Thoracic aorta (tissue), 2 donors: ENCODE measurements at places on chromosomes 1 and 21. TPM values are rescaled to one million over a fixed set of nuclear protein-coding genes. Genes with fewer than 3 reads are reported as not detected.
A peak's percentile ranks its signal among the peaks of the same experiment; 100 is the strongest.

Gene LAMB3
- total RNA-seq: 3.4 TPM

DNA sequence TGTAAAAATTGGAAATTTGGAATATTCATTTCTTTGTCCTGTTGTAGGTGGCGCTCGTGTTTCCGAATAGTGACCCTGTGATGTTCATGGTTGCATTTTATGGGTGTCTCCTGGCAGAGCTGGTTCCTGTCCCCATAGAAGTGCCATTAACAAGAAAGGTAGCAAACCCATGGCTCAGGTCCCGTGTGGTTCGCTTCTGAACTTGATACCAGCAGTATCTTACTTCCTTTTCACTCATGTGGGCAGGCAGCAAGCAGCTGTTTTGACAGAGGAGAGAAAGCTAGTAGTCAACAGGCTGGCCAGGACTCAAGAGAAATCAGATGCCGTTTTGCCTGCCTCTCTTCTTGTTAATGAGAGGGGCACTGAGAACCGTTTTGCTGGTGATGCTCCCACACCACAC, 72.8 kb downstream of the S100B start:
- no peaks in the 10 kb centered on the region for H3K27me3 ChIP-seq
- DNase-seq: no peak
- H3K27ac ChIP-seq: no peak overlapping the region

Gene SPRR5
- total RNA-seq: not detected

DNA sequence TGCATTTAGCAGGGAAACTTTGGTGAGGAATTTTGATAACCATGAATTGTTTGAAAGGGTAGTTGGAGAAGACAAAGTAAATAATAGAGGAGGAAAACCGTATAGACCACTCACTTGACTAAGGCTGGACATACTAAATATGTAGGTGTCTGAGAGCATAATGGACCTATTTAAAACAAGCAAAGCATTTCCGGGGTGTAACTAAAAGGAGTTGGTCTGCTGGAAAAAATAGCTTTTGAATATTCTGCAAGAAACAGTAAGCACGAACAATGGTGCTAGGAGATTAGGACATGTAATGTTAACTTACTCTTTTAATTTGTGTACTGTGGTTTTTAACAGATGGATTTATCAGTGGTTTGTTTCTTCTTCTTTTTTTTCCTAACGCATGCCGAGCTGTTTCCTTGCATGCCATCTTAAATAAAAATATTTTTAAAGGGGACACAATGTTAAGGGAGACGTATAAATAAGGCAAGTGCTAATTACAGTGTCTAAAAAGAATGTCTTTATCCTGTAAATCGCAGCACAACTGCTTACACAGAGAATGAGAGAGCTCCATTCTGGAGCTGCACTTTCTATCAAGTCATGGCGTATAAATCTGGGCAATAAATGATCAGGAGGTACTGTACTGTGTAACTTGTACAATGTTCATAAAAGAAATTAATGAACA, 492.1 kb downstream of the LMO4 start:
- no peak overlapping the region for H3K27ac ChIP-seq
- H3K4me1 ChIP-seq: peaks cover 6% of the 10 kb centered on the region
- no peak for DNase-seq

DNA sequence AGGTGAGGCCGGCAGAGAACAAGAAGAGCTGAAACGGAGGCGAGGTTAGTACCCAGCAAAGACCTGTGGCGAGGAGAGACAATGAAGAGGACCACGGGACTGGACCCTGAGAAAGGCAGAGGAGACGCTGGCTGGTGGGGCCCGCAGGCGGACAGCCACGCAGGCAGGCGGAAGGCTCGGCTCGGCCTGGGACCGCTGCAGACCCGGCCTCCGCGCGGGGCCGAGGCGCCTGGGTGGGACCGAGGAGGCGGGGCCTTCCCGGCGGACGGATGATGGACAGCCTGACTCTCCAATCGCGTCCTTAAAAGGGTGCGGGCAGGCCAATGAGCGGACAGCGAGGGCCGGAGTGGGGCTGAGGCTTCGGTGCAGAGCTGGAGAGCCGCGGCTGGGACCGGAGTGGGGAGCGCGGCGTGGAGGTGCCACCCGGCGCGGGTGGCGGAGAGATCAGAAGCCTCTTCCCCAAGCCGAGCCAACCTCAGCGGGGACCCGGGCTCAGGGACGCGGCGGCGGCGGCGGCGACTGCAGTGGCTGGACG, at the start of gene MPZL1:
Gene MPZL1, plus strand, starts transcription at position 366 of the 535 bp plus-strand sequence. CDS start 170 bp downstream, outside the sequence.
- DNase-seq: peak; percentile 83
- no peaks in the 10 kb centered on the region for H3K27me3 ChIP-seq
- H3K36me3 ChIP-seq: no peaks in the 10 kb centered on the region
- peaks cover 41% of the 10 kb centered on the region for H3K4me1 ChIP-seq
- H3K27ac ChIP-seq: peak within 1 kb of the TSS; percentile 90

GRCh38 chr1:70314706-70315304, 39.7 kb downstream of the ANKRD13C start:
- DNase-seq: no peak
- H3K4me1 ChIP-seq: no peaks in the 10 kb centered on the region
- H3K36me3 ChIP-seq: no peaks in the 10 kb centered on the region
- H3K27ac ChIP-seq: no peak overlapping the region
- H3K27me3 ChIP-seq: no peaks in the 10 kb centered on the region
- H3K4me3 ChIP-seq: no peak overlapping the region

- no peaks in the 10 kb centered on the region for H3K27me3 ChIP-seq
- H3K4me1 ChIP-seq: peaks cover 15% of the 10 kb centered on the region
- no peaks in the 10 kb centered on the region for H3K36me3 ChIP-seq
- no peak for DNase-seq
- no peak overlapping the region for H3K27ac ChIP-seq
Measured at GRCh38 chr1:150511985-150512660, 3.4 kb upstream of the FALEC start.

DNA sequence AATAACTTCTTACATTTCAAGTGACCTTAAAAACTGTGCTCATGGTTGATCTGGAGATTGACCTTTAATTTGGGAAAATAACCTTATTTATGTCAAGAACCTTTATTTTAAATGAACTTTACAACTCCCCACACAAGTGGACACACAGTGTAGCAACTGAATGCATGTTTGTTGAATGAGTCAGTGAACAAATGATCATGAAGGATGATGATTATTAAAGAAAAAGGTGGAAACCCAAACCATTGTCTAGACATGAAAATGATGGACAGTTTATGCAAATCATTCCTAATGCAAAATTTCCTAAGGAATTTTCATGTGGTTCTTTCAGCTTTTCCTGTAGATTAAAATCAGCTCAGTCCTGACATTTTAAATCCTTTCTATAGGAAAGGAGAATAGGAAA, 439.8 kb upstream of the RUNX1 start:
- H3K27ac ChIP-seq: no peak overlapping the region
- H3K36me3 ChIP-seq: no peaks in the 10 kb centered on the region
- no peaks in the 10 kb centered on the region for H3K27me3 ChIP-seq
- no peak for DNase-seq
- no peaks in the 10 kb centered on the region for H3K4me1 ChIP-seq
- no peak overlapping the region for H3K4me3 ChIP-seq

GRCh38 chr1:22773981-22774832, 63.6 kb downstream of the EPHB2 start:
- peak overlapping the region; percentile 55 for H3K27ac ChIP-seq
- peak; percentile 60 for DNase-seq
- H3K4me1 ChIP-seq: peaks cover 52% of the 10 kb centered on the region
- no peak overlapping the region for H3K4me3 ChIP-seq
- H3K27me3 ChIP-seq: no peaks in the 10 kb centered on the region

- no peaks in the 10 kb centered on the region for H3K27me3 ChIP-seq
- peaks cover 6% of the 10 kb centered on the region for H3K4me1 ChIP-seq
- no peak overlapping the region for H3K4me3 ChIP-seq
- no peak overlapping the region for H3K27ac ChIP-seq
Measured at GRCh38 chr1:234315588-234315987, 57.7 kb upstream of the COA6 start.

DNA sequence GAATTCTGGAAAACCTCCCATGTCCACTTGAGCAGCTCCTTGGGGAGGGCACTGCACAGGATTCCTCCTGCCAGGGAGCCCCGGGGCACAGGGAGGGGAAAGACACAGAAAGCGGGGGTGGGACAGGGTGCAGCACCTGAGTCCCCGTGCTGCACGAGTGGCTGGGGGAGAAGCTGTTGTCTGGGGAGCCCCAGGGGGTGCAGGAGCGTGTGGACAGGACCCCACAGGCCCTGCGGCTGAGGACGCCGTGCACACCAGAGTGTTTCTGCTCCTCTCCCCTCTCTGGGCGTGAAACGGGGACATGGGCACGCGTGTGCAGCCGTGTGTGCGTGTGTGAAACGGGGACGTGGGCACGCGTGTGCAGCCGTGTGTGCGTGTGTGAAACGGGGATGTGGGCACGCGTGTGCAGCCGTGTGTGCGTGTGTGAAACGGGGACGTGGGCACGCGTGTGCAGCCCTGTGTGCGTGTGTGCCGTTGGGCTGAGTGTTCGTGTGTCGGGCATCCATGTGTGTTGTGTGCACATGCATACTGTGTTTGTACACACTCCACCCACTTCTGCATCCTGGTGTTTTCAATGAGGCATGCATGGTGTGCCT, 21.9 kb downstream of the FAAP20 start:
- DNase-seq: no peak
- no peaks in the 10 kb centered on the region for H3K4me1 ChIP-seq
- H3K4me3 ChIP-seq: no peak overlapping the region
- H3K27ac ChIP-seq: no peak overlapping the region

- peaks cover 20% of the 10 kb centered on the region for H3K4me1 ChIP-seq
- DNase-seq: no peak
- H3K36me3 ChIP-seq: no peaks in the 10 kb centered on the region
- H3K4me3 ChIP-seq: no peak overlapping the region
- H3K27me3 ChIP-seq: no peaks in the 10 kb centered on the region
Measured at GRCh38 chr1:2640626-2641025, 7.8 kb upstream of the MMEL1 start.

DNA sequence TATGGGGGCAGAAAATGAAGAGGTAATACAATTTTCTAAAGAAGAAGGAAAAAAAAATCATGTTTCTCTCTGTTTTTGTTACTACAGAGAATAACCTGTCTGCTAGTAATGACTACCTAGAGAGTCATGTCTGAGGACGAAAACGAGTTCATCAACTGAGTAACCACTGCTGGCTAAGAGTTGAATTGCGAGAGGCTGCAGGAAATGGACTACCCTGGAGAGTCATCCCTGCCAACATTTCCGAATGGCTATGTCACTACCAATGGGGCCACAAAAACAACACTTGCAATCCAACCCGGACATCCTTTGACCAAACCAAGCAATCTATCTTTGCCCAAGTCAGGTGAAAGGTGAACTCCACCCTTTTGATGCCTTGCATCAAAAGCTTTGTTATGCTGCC, 120.6 kb downstream of the FCRL5 start:
- no peaks in the 10 kb centered on the region for H3K36me3 ChIP-seq
- no peak overlapping the region for H3K4me3 ChIP-seq
- no peak overlapping the region for H3K27ac ChIP-seq

DNA sequence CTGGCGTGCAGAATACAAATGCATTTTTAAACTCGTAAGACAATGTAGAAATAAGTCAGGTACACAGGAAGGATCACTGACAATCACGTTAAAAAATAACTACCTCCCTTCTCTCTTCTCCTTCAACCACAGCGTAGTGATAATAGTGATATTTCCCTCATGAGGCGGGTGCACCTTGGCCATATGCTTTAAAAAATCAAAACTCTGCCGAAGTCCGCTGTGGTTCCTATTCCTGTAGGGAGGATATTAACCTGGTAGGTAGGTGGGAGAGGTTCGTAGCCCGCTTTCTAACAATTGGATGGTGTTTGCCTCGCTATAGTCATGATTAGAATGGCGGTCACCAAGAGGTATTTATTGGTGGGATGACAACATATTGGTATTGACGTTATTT, 732 bp downstream of the GREM2 start:
- no peaks in the 10 kb centered on the region for H3K36me3 ChIP-seq
- H3K27me3 ChIP-seq: no peaks in the 10 kb centered on the region
- H3K4me3 ChIP-seq: peak overlapping the region; percentile 69

GRCh38 chr1:64199154-64199553, 4.3 kb upstream of the UBE2U start:
- H3K27me3 ChIP-seq: no peaks in the 10 kb centered on the region
- no peak overlapping the region for H3K27ac ChIP-seq
- no peak for DNase-seq
- H3K36me3 ChIP-seq: no peaks in the 10 kb centered on the region
- H3K4me3 ChIP-seq: no peak overlapping the region

Gene PLA2G2F
- total RNA-seq: not detected

GRCh38 chr1:241225741-241226140, 131.3 kb downstream of the RGS7 start:
- no peaks in the 10 kb centered on the region for H3K27me3 ChIP-seq
- H3K36me3 ChIP-seq: no peaks in the 10 kb centered on the region
- H3K27ac ChIP-seq: no peak overlapping the region
- no peaks in the 10 kb centered on the region for H3K4me1 ChIP-seq
- H3K4me3 ChIP-seq: no peak overlapping the region

Gene HRNR
- total RNA-seq: not detected

Gene OBSCN
- total RNA-seq: 22.3 TPM

GRCh38 chr21:38955495-38955894, 149.8 kb downstream of the ETS2 start:
- peaks cover 13% of the 10 kb centered on the region for H3K4me1 ChIP-seq
- no peak overlapping the region for H3K4me3 ChIP-seq
- H3K27ac ChIP-seq: no peak overlapping the region
- no peaks in the 10 kb centered on the region for H3K27me3 ChIP-seq
- no peak for DNase-seq

DNA sequence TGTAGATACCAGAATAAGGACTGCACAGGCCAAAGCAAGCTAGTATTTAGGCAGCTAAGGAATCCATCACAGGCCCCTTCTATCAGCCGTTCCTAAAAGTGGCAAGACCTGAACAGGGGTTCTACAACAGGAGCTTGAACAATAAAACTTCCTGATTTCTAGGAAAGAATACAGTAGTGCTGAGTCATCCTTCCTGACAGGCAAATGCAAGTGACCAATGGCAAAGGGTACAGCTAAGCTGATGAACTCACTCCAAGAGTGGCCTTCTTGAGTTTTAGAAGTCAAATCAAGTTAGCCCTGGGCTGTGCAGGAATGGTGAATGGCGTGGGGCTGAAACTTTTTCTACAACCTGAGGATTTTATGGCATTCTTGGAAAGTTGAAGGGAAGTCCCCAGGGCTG, 112.9 kb downstream of the GREM2 start:
- no peak overlapping the region for H3K4me3 ChIP-seq
- no peaks in the 10 kb centered on the region for H3K36me3 ChIP-seq
- H3K4me1 ChIP-seq: no peaks in the 10 kb centered on the region
- DNase-seq: no peak
- no peaks in the 10 kb centered on the region for H3K27me3 ChIP-seq

GRCh38 chr1:202243006-202243405, 49.4 kb downstream of the LGR6 start:
- H3K27ac ChIP-seq: no peak overlapping the region

DNA sequence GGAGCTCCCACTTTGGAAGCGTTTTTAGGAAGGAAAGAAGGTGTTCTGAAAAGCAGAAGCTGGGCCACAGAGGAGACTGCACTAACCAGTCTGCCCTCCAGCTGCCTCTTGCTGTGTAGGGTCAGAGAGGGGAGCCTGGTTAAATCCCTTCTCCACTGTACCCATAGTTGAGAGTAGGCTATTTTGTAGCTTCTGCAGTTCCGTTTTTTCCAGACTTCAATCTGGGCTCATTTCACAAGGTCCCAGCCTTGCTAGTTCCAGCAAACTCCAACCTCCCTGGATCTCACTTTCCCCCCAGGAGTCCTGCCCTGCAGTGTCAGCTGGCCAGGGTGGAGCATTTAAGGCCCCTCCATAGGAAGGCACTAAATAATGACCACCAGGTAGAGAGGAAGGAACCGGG, 11.0 kb downstream of the TNN start:
- no peak overlapping the region for H3K27ac ChIP-seq
- H3K27me3 ChIP-seq: no peaks in the 10 kb centered on the region
- no peaks in the 10 kb centered on the region for H3K36me3 ChIP-seq
- no peaks in the 10 kb centered on the region for H3K4me1 ChIP-seq
- DNase-seq: no peak

GRCh38 chr1:71784241-71784640, 498.1 kb downstream of the NEGR1 start:
- no peaks in the 10 kb centered on the region for H3K36me3 ChIP-seq
- H3K4me3 ChIP-seq: no peak overlapping the region
- DNase-seq: no peak
- no peaks in the 10 kb centered on the region for H3K27me3 ChIP-seq
- H3K27ac ChIP-seq: no peak overlapping the region

Gene KRTAP7-1
- total RNA-seq: not detected
